ENCODE measurements at places on chromosomes 12 and 14.

GRCh38 chr14:55722054-55722453 is 142.0 kb downstream of the KTN1 start:
- DNase-seq, result no peak

DNA sequence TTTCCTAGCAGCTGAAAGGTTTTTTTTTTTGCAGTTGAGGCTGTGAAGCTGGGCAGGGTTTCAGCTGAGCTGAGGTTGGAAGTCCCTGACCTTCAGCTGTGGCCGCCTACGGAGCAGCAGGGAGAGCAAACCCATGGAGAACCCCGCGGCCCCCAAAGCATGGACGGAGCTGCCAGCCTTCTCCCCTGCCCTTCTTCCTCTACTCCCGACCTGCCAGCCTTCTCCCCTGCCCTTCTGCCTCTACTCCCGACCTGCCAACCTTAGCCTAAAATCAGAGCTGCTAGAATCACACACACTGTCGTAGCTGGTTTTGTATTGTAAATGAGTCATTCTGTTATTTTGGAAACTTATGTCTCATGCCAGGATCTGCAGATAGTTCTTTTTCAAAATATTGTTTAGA is 74.6 kb downstream of the PPP2R5C start:
- DNase-seq, result no peak

DNA sequence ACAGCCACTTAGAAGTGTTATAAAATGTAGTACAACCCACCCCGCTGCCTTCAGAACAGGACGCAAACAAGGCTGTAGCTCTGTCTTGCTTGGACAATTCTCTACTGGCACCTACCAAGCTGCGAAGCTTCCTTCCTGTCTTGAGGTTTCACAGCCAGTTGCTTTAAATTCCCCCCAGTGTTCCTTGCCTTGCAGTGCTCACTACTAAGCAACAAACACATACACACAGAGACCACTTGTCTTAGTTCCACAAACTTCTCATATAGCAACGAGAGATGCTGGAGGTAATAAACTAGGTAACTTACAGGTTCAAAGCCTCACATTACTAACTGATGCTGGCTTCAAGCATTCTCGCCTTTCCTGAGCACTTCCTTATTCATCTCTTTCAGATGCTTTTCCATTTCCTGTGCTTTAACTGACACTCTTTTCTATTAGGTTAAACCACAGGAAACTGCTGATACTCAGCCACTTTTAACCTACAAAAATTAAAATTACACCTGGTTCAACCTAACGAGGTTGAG is 91.5 kb upstream of the PTGDR start:
- no peak for DNase-seq

DNA sequence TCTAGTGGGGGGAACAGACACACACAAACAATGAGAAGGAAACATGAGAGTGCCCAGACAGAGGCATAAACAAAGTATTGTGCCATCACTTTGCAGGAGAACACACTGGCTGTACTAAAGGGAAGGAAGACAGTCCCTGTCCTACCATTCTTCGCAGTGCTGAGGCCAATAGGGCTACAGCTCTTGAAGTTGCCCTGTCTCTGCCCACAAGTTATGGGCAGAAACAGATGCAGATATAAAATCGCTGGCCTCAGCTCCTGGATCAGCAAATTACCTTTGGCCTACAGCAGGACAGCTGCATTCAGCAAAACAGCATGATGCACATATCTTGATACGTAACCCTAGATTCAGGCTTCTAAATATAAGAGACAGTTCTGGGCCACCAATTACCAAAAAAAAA is 23.0 kb upstream of the PRKAB1 start:
- no peak for DNase-seq

DNA sequence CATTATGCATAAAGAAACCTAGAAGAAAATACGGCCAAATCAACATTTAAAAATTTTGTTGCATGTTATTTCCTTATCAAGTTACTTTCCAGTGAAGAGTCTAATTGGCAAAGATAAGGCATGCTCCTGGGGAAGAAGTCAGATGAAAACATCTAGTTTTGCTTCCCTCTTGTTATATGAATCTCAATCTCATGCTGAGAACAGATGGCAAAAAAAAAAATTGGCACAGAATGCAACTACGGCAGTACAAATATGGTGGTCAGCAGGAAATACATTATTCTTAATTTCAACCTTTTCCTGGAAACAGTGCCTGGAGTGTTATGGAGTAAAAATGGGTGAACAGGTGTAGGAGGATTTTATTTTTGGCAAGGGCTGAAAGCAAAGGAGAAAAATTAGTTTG is 32.8 kb downstream of the HECTD4 start:
- DNase-seq, result no peak

DNA sequence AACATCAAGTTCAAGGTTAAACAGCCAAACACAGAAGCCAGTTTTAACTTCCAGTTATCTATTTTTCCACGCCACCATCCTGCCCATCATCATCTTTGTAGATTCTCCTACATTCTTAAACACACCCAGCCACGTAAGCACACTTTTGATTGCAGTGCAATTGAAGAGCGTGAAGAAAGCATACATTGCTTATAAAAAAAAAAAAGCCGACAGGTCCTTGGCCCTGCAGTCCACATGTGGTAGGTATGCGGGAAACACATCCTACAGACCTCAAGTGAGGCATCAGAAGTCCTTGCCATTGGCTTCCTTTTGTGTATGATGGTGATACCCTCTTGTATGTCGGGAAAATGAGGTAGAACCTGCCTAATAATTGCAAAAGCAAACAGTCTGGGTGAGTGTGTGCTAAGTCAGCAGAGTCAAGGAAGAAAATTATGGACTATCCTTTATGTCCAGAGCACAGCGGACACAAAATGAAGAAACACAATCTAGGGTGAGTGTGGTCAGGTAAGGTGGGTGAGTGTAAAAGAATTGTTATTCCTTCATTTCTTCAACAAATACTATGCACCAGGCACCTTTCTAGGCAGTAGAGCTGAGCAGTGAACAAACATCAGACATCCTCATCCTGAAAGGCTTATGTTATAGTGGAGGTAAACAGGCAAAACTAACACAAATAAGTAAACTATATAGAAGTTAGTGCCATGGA is 51.5 kb downstream of the EID3 start:
- no peak for DNase-seq

DNA sequence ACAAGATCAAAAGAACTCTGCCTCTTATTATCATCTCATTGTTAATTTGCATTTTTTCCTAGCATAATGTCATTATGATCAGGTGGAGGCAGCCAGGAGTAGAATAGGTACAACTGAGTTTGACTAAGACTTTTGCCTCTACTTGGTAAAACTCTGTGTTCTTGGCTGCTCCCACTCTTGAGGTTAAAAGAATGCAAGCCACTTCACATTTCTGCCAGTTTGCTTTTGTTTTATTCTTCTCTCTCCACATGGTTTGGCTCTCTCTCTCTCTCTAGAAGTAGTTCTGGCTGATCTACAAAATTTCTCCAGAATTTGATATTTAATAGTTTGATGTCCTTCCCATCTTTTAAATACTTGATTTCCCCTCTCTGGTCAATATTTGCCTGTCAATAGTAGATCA is 170.7 kb upstream of the E2F7 start:
- DNase-seq, result no peak

DNA sequence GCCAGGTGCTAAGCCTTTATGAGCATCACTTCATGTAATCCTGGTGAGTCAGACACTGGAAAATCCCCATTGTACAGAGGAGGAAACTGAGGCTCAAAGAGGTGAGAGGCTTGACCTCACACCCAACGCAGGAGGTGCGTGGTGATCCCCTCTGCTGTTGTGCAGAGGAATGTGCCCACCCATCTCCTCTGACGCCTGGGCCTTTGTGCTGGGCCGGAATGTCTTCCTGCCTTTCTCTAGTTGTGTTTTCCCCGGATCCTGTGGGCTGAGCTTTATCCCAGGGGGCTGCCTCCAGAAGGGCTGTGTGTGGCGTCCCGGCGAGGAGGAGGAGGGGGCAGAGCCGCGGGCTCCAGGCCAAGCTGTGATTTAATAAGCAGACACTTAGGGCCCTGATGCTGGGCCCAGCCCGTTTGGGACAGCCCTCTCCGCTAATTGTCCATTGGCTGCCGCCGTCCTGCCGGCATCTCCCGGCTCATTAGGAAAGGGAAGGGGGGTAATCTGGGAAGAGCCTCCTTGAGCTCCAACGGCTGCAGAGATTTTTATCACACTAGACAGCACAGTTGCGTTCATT is 653.6 kb downstream of the MED13L start:
- no peak for DNase-seq

GRCh38 chr14:99064262-99064954 is 207.6 kb downstream of the BCL11B start:
- no peak for DNase-seq

- no peak for DNase-seq
These were observed 149.2 kb downstream of the ZFP36L1 start for GRCh38 chr14:68643673-68644072.

DNA sequence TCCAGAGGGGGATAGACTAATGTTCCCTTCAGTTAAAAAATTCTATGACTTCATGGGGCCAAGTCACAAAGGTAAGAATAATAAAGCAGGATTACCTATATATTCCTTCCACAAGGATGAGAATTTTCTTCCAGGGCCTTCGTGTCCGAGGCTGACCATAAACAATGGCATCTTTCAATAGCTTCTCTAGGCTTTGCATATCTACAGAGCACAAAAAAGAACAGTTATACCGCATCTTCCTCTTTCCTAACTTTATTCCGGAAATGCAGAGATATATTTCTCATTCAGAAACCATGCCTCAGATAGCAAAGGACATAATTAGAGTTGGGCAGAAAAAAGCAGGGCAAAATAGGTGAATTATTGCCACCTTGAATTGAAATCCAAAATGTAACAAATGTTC is 58.3 kb upstream of the ISM2 start:
- no peak for DNase-seq

GRCh38 chr12:95944108-95944704 is 1.1 kb downstream of the AMDHD1 start:
- DNase-seq, result no peak
